ENCODE measurements at places on chromosomes 1 and 21.

DNA sequence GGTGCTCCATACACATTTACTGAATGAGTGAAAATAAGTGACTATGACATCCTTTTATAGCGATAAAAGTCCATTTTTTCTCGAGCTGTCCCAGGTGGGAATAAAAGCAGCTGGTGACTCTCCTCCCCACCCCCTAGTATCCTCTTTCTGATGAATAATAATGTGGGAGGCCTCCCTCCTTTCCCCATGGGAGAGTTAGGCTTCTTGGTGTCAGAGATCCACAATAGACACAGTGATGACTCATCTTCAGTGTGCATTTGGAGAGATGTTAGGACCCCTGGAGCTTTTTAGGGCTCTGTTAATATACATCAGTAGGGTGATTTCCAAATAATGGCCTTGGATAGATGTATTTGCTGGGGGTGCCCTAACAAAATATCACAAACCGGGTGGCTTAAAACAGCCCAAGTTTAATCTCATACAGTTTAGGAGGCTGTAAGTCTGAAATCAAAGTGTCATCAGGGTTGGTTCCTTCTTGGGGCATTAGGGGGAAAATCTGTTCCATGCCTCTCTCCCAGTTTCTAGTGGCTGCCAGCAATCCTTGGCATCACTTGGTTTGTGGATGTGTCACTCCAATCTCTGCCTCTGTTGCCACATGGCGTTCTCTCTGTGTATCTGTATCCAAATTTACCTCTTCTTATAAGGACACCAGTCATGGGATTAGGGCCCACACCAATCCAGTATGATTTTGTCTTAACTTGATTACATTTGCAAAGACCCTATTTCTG is 4.4 kb upstream of the PHC2 start:
- DNase-seq: no peak

DNA sequence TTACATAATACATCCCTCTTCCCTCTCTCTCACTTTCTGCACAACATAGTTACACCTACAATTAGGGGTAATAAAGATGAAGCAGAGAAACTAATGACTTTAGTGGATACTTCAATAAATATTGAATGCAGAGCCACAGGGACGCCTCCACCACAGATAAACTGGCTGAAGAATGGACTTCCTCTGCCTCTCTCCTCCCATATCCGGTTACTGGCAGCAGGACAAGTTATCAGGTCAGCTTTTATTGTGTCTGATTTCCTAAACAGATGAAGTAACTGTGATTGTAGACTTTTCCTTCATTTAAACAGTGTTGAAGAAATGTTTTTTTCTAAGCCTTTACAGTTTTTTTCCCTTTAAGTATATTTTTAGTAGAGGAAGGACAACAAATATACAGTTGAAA is 281.6 kb downstream of the TPR start:
- DNase-seq: no peak

DNA sequence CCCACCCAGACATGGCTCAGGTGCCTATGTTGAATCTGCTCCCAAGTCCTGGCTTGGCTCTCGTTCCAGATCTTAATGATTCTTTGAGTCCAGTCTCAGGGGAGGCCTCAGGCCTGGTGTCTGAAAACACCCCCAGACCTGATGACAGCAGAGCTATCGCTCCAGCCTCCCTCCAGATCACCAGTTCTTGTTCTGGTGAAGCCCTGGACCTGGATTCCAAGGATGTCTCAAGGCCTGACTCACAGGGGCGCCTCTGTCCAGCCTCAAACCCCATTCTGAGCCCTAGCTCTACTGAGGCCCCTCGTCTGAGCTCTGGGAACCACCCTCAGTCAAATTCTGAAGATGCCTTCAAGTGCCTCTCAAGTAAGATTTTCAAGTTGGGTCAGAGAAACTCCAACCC is 11.4 kb downstream of the MROH7 start:
- no peak for DNase-seq

DNA sequence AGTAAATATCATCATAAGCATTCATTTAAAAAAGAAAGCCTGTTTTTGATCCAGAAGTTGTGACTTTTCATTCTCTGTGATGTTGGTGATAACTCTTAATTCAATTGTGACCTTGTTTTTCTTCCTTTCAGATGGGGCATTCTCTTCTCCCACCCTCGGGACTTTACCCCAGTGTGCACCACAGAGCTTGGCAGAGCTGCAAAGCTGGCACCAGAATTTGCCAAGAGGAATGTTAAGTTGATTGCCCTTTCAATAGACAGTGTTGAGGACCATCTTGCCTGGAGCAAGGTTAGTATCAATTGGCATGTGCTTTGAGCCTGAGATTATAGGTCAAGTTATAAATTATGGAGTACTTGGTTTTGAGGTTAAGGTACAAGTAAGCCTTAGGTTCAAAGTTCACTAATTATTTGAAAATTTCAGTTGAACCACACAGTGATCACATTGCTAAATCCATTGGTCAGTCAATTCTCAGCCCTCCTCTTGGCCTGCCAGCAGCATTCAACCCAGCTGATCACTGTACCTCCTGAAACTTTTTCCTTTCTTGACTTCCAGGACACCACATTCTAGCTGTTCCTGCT is 4.1 kb downstream of the PRDX6 start:
- DNase-seq: no peak

- DNase-seq: no peak
These were observed 4.8 kb downstream of the DISP3 start for GRCh38 chr1:11483581-11484320.

DNA sequence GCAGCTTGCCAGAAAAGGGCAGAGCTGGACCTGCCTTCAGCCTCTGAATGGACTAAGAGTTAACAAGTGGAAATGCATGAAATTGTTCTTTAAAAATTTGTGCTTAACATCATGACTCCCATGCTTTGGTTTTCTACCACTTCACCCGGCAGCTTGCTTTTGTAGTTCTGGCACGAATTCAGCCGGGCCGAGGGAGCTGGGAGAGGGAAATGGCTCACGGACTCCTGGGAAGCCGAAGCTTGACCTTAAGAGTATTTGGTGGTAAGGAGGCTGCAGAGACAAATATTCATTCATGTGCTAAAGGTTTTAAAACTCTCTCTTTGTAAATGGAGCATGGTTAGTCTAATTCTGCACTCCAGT is 17.2 kb upstream of the GFI1 start:
- DNase-seq: no peak

DNA sequence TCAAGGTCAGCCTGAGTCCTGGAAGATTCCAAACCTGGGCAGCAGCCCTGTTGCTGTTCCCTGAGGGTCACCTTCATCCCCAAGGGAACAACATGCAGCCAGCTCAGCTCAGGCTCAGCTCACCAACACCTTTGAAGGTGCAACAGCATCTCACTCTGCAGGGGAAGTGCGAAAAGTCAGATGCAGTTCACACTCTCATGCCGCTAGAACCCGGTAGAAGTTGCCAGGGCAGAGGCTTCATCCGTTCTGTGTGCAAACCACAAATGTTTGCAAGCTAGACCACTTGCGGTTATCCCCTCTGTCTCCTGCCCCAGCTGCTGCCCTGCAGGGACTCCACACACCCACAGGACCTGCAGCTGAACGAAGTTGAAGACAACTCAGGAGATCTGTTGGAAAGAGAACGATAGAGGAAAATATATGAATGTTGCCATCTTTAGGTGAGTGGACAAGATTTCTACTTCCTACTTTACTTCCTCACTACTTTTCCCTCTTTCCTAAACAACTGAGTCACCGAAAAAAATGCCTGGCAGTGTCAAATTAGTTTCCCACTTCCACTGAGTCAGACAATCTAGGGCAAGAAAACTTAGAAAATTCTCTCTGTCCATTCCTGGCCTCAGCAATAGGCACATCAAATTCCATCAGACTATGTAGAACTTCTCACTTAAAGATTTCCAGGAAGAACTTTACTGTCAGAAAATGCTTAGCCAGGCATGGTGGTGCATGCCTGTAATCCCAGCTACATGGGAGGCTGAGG is 1.8 kb upstream of the FCRL6 start:
- DNase-seq: no peak

DNA sequence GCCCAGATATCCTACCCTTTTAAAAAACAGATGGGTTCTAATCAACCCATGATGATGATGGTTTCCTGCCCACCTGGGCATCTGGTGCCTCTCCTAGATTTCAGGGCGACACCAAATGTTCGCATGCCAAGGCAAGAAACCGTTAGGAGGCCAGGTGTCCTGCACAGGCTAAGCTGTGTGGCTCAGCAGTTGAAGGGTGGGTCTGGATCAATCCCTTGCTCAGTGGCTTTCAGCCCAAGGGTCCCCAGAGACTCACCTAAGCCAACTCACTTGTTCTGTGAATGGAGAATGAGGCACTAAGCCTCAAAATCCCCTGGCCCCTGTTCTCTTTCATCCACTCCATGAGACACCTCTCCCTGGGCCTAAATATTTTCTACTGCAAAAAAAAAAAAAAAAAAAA is 169.1 kb upstream of the EDN2 start:
- no peak for DNase-seq

- no peak for DNase-seq
These were observed 1528.0 kb downstream of the BRINP3 start for GRCh38 chr1:188949701-188950100.

DNA sequence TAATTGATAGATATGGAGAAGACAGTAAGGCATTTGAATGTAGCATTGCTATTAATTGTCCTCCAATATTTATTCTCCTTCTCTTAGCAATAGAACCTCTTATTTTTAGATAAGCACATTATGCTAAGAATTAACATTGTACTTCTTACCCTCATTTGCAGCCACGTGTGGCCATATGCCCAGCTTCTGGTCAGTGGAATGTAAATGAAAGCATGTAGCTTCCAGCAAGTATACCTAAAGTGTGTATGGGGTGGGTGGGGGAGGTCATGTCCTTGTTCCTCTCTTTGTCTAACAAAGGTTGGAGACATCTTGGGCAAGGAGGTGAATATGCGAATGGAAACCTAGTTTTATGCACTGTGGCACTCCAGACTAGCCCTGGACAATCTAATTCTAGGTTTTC is 133.6 kb upstream of the HMCN1 start:
- no peak for DNase-seq

GRCh38 chr21:15190837-15191236 is 126.0 kb upstream of the NRIP1 start:
- no peak for DNase-seq

GRCh38 chr1:7149080-7149838 is 364.0 kb downstream of the CAMTA1 start:
- no peak for DNase-seq

DNA sequence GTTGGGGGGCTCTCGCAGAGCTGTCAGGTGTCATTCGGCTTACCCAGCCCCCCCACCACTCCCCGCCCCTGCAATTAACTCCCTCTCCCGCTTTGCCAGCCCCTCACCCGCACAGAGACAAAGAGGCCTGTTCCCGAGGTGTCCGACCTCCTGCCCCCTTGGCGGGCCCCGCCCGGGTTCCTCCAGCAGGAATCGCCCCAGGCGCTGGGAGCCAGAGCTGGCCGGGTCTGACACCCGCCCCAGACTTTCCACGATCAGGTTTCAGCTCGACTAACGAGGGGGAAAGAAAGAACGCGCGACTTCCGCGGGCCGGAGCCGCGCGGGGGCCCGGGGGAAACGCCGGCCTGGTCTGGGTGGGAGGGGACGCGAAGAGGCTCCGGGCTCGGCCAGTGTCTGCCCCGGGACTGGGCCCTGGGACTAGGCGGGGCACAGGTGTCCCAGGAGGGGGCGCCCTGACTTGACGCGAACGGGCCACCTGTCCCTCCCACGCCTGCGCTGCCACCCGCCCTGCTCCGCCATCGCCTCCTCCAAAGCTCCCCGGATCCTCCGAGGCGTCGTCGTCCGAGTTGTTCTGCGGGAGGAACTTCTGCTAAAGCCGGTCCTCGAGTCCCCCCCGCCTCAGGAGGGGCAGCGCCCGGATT is 36.4 kb upstream of the HHAT start:
- peak; percentile 8 for DNase-seq

- DNase-seq: no peak
These were observed 42.9 kb upstream of the CD53 start for GRCh38 chr1:110829955-110830553.

DNA sequence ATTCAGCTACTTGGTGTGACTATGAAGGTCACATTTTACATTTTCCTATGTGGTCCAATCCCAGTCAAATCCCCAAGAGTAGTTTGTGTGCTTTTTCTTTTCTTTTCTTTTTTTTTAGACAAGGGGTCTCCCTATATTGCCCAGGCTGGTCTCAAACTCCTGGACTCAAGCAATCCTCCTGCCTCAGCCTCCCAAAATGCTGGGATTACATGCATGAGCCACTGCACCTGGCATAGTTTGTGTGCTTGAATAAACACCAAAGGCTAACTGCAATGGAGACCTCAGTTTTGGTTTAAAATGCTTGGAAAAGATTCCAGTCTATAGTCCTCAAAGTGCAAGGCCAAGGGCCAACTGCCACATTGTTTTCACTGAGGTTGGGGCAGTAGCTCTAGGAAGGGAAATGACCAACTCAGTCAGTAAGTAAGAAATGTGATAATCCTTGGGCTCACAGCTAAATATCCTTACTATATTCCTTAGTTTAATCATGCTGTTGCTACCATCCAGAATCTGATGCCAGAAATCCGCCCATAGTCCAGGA is 38.6 kb downstream of the EIF2B3 start:
- no peak for DNase-seq

- DNase-seq: no peak
These were observed 45.9 kb downstream of the MORN1 start for GRCh38 chr1:2345297-2346075.

- DNase-seq: no peak
These were observed 171.1 kb downstream of the TOMM20 start for GRCh38 chr1:234957330-234958065.

- no peak for DNase-seq
These were observed 18.8 kb downstream of the MAP7D1 start for GRCh38 chr1:36174713-36175112.

- DNase-seq: no peak
These were observed 147.1 kb downstream of the SPATA46 start for GRCh38 chr1:162229549-162229948.

DNA sequence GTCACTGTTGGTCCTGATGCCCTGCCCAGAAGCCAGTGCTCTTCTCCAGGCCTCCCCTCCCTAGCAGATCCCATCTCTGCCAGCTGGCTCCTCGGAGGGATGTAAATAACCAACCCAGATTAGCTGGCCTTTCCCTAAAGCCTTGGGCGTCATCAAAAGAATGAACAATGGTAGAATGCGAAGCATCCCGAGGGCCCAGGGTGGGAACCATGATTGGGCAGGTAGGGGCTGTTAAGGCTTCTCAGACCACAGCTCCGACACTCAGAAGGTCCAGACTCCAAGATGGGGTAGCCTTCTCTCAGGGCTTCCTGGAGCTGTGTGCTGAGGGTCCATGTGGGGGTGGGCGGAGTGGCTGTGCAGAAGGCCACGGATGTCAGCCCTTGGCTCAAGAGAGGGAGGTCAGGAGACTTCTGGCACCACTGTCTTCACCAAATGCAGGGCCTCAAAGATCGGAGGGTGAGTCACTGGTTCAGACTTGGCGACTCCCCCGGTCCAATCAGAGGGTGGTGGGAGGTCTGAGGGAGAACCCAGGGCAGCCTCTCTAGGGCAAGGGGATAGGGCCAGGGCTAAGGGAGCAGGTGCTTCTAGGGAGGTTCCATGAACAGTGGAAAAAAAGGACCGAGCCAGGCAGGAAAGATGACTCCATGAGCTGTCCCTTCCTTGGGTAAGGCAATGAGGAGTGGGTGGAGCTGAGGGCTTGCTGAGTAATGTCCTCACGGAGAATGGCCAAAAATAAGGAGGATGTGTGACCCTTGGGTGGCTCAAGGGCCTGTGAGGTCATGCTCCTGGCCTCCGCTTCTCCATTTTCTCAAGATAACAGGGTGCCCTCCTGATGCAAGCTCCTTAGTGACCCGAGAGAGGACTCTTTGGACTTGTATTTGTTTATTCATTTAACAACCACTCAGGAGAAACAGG is 58.4 kb upstream of the EPS8L3 start:
- DNase-seq: no peak

- no peak for DNase-seq
These were observed 818 bp downstream of the FHL3 start for GRCh38 chr1:38004284-38005108.
